ENCODE measurements at places on chromosomes 4 and X.

- DNase-seq: no peak
Measured at GRCh38 chrX:152945021-152945979, 47.4 kb downstream of the ZNF185 start.

DNA sequence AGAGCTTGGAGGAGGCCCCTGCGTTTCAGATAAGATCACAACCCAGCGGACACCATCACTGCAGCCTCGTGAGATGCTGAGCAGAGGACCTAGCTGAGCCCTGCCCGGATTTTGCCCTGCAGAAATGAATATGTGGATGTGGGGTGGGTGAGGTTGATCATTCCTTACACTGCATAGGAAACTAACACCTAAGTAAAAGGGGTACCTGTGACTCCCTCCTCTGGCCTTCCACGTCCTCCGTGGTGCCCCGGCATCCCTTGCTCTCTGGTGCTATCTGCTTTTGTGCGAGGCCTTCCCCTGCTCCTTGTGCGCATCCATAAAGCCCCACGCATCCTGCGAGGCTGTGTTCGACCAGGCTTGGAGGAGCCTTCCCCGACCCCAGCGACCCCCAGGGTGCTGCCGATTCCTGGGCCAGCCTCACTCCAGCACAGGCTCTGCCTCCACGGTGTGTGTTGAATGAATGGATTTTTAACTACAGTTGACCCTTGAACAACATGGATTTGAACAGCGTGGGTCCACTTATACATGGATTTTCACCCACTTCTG, 25.6 kb upstream of the GPR78 start:
- no peak for DNase-seq

GRCh38 chrX:7318241-7318640, 170.3 kb upstream of the PUDP start:
- no peak for DNase-seq

DNA sequence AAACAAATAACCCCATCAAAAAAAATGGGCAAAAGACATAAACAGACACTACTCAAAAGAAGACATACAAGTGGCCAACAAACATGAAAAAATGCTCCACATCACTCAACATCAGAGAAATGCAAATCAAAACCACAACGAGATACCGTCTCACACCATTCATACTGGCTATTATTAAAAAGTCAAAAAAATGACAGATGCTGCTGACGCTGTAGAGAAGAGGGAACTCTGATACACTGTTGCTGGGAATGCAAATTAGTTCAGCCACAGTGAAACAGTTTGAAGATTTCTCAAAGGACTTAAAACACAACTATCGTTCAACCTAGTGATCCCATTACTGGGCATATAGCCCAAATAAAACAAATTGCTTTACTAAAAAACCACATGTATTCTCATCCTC, 671.2 kb upstream of the FTHL17 start:
- DNase-seq: no peak

DNA sequence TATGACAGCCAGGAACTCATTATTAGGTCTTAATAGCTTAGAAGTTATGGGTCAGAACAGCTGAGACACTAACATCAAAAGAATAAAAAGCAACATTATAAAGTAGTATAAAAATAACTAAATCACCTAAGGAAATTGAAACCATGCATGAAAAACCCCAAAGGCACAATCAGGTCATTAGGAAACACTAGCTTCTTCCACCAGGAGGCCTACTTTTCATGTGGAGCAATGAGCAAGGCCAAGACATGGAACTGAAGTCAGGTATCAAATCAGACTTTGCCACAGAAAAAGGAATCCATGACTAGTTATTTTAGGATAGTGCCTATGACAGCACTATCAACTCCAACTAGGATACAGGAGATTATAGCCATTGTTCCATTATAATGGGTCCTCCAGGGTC, 7.9 kb downstream of the HUWE1 start:
- DNase-seq: peak; percentile 9

DNA sequence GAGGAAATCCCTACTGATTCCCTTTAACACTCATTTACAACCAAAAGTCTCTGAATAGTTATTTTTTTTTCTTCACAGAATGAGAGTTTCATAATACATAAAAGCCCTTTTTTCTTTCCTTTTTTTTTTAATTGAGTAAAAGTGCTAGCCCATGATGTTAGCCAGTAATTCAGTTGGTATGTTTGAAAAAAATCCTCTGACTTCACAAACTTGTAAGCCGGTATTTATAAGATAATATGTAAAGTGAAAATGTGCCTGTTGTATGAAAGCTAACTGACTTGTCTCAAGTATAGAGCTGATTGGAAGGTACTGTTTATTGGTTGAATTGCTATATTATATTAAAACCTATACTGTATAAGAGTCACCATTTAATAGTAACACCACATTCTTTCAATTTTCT, 70.2 kb upstream of the NEIL3 start:
- DNase-seq: no peak

GRCh38 chr4:72432282-72432681, 136.7 kb downstream of the ADAMTS3 start:
- no peak for DNase-seq

- DNase-seq: peak; percentile 81
Measured at GRCh38 chr4:40721730-40722171, 28.0 kb upstream of the NSUN7 start.
